Neural progenitor cell (in vitro differentiated cells): ENCODE measurements at places on chromosomes 1 and 21. TPM values are rescaled to one million over a fixed set of nuclear protein-coding genes. Genes with fewer than 3 reads are reported as not detected.

- no peak for DNase-seq
These were observed 31.3 kb downstream of the MAN1C1 start for GRCh38 chr1:25647863-25648262.

The CFHR3 gene
- total RNA-seq, result 4.8 and 20.9 TPM in 2 replicates

GRCh38 chr21:32392880-32393676 lies at the start of gene URB1:
Gene URB1, minus strand, starts transcription at chr21:32393012. Its CDS starts 102 bp downstream, at chr21:32392910.
- DNase-seq, result peak; percentile 81

DNA sequence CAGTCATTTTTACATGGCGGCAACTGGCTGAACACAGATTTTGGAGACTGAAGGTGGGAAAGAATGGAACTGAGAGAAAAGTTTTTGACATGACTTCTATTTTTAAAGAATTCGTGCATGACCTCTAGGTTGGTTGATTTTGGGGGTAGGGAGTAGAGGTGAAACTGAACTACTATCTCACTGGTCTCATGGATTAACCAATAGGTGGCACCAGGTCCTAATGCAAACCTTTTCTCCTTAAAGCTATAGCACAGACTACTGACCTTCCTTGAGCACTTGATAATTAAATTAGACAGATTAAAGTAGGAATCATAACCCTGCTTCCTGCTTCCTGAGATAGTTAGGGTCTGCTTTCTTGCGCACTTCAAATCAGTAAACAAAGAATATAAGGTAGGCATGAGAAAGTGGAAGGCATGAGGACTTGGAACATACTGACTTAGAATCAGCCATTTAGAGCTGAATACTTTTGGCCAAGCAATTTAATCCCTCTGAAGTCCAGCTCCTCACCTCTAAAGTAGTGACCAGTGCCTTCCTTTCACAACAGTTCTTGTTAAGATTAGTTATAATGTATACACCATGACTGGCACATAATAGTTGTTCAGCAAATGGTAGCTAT lies 206.0 kb downstream of the CENPF start:
- peak; percentile 50 for DNase-seq

The TAS1R3 gene
- total RNA-seq, result 0.22 TPM in 1 of 2 replicates, not detected in the other

- no peak for DNase-seq
These were observed 54.2 kb downstream of the IFI44 start for GRCh38 chr1:78703806-78704205.

The AVPR1B gene
- not detected in 2 replicates for total RNA-seq

DNA sequence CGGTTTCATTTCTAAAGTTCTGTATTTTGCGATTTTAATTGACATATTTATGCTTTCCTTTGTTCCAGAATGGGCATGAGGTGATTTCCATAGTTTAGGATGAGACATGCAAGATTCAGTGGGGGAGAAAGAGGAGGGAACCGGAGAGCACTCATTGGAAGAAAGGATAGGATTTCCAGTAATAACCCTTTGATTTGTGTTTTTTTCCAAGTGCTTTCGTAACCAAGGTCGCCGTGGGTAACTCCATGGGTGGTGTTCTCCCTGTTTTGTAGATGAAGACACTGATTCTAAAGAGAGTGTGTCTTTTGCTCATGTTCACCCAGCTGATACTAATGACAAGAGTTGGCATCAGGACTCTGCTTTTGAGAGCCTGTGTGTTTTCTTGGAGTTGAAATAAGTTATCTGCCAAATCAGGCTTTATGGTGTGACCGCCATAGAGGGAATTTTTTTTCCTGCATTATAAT lies 170.1 kb downstream of the DHRS3 start:
- no peak for DNase-seq

The GJA9 gene
- total RNA-seq, result not detected in 2 replicates

The PRKAA2 gene
- 16.9 and 25.8 TPM in 2 replicates for total RNA-seq

- DNase-seq, result no peak
These were observed 63.4 kb upstream of the NEK2 start for GRCh38 chr1:211738691-211739301.

DNA sequence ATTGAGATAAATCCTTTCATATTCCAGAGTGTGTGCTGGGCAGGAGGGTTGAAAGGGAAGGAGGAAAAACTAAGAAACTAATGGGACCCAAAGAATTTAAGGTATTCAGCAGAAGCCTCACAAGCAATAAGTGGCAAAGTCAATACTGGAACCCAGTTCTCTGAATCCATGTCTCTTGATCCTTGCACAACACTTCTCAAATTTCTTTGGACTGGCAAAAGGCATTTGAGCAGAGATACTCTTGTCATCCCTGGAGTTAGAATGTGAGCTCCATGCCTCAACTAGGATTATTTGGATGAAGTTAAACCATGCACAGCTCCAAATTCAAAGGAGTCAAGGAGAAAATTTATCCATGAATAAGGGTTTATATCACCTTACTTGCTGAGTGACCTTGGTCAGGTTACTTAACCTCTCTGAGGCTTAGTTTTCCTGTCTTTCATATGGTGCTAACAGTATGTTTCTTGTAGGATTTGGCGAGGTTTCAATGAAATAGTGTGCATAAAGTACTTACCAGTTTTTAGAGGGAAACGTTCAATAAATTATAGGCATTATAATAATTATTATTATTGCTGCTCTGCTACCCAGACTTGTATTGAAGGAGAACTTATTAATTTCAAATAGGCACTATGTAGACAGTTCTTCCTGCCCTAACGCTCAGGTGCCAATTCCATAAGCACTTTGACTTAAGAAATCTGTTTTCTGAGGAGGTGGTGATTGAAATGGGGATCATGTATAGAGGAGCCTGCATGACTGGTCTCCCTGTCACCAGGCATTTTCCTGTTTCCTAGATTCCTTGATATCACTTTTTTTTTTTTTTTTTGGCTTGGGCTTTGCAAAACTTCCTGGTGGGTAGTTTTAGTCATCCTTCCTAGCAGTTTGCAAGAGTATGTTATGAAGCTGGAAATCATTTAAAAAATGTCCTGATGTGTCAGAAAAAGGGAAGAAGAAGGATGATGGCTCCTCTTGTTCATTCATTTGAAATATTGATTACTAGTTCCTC lies 125.0 kb upstream of the JUN start:
- no peak for DNase-seq

DNA sequence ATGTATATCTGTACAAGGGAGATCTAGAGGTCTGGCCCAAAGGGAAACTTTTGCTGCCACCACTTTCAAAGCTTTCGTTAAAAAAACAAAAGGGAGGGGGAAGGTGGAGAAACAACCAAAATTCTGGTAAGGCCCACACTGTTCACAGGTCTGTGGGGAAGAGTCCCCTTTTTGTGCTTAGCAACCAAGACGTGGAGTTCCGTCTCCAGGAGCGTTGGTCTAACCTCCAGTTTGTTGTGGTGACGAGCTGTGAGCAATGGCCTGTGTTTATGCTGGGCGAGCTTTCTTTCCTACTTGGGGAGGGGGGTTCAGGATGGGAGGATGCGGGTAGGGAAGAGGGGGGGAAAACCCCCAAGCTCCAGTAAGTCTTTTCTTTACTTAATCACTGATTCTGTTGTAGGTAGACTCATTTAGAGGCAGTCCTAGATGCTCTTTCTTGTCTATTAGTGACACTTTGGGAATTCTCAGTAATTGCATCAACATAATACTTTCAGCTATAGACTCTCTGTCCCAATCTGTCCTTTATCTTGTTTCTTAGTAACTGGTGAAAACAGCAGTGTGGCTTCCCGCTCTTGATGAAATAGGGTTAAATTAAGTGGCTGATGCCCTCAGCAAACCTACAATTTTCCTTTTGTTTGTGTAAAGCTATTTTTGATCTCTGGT lies 1.5 kb downstream of the HIPK1 start:
- peak; percentile 62 for DNase-seq

- no peak for DNase-seq
These were observed 76.9 kb upstream of the NEK2 start for GRCh38 chr1:211752317-211752716.

The TGFB2 gene
- total RNA-seq, result 0.37 and 1.9 TPM in 2 replicates

The KCNJ9 gene
- 0.09 TPM in 2 replicates for total RNA-seq

The LCE3E gene
- not detected in 2 replicates for total RNA-seq
